ENCODE measurements at places on chromosomes 6 and 20. TPM values are rescaled to one million over a fixed set of nuclear protein-coding genes. Genes with fewer than 3 reads are reported as not detected.
A peak's percentile ranks its signal among the peaks of the same experiment; 100 is the strongest.

RGS17 gene
- total RNA-seq, result 2.4 TPM

SEC23B gene
- total RNA-seq, result 47.7 TPM

MAP3K5 gene
- total RNA-seq, result 7.3 TPM

SLC16A10 gene
- 20.0 TPM for total RNA-seq

OPRM1 gene
- total RNA-seq, result not detected

SNAI1 gene
- total RNA-seq, result 0.33 TPM

IL20RA gene
- total RNA-seq, result 2.6 TPM

- DNase-seq, result no peak
- H3K4me3 ChIP-seq, result no peak overlapping the region
- H3K27ac ChIP-seq, result no peak overlapping the region
- H3K27me3 ChIP-seq, result no peaks in the 10 kb centered on the region
- H3K4me1 ChIP-seq, result no peaks in the 10 kb centered on the region
These were observed 74.0 kb upstream of the XRN2 start for GRCh38 chr20:21229163-21229562.

DNA sequence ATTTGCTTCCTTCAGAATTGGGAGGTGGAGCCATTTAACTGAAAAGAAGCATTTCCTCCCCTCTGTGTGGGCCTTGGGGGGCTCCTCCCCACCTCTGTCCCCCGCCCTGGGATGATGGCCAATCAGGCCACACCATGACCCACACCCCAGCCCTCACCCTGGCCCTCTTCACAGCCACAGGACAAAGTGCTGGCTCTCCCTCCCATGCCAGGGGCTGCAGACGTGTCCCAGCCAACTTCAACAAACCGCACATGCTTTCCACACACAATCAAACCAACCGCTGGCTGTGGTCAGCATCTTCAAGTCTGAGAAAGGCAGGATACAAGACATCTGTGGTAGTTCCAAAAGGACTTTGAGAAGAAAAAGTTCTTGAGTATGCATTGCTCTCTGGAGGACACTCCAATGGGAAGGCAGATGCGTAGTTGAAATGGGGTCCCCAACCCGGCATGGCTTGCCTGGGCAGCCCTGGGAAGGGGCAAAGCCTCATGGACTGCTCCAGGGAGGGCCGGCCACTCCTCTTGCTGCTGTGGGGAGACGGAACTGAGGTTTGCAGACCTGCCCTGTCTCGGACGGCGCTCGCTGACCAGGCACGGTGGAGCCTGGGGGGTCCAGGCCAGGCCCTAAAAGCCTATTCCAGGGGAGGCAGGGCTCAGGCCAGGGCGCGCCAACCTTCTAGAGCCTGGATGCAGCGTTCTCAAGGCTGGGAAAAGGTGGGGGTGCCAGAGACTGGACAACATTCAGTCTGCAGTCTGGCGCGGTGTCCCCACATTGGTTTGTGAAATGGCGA, 12.2 kb downstream of the TTLL2 start:
- H3K4me3 ChIP-seq, result no peak overlapping the region
- H3K4me1 ChIP-seq, result peaks cover 7% of the 10 kb centered on the region
- no peak overlapping the region for H3K27ac ChIP-seq
- peaks cover 6% of the 10 kb centered on the region for H3K36me3 ChIP-seq
- DNase-seq, result no peak

- no peak overlapping the region for H3K4me3 ChIP-seq
- H3K27ac ChIP-seq, result no peak overlapping the region
- DNase-seq, result no peak
- no peaks in the 10 kb centered on the region for H3K27me3 ChIP-seq
These were observed 214.4 kb downstream of the ATXN1 start for GRCh38 chr6:16546861-16547260.

GRCh38 chr6:106568530-106568929, 60.8 kb downstream of the RTN4IP1 start:
- H3K27me3 ChIP-seq, result no peaks in the 10 kb centered on the region
- H3K4me3 ChIP-seq, result no peak overlapping the region
- no peak overlapping the region for H3K27ac ChIP-seq
- no peak for DNase-seq
- peaks cover 24% of the 10 kb centered on the region for H3K36me3 ChIP-seq
- H3K4me1 ChIP-seq, result no peaks in the 10 kb centered on the region

DNA sequence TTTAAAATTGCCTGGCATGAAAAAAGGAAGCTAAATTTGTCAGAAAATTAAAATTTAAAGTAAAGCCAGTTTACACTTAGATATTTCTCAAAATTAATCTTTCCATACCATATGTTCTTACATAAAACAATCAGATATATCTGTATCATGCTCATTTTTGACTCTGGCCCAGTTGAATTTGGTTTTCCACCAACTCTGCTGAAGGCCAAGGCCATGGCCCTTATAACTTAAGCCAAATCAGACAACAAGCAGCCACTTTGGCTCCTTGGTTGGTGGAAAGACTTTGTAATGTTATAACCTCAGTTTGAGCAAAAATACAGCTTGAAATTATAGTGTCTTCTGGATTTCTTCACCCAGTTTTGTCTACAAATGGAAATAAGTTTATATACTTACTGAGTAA, 97.3 kb downstream of the CENPW start:
- H3K27me3 ChIP-seq, result no peaks in the 10 kb centered on the region
- H3K27ac ChIP-seq, result no peak overlapping the region
- no peak overlapping the region for H3K4me3 ChIP-seq
- no peak for DNase-seq
- H3K36me3 ChIP-seq, result no peaks in the 10 kb centered on the region

- H3K4me3 ChIP-seq, result no peak overlapping the region
- no peaks in the 10 kb centered on the region for H3K4me1 ChIP-seq
- H3K27me3 ChIP-seq, result no peaks in the 10 kb centered on the region
- H3K27ac ChIP-seq, result no peak overlapping the region
These were observed 79.2 kb downstream of the STXBP5 start for GRCh38 chr6:147283460-147283859.

- DNase-seq, result no peak
- no peaks in the 10 kb centered on the region for H3K27me3 ChIP-seq
- no peak overlapping the region for H3K27ac ChIP-seq
- H3K4me3 ChIP-seq, result no peak overlapping the region
These were observed 29.3 kb downstream of the DNAJC5 start for GRCh38 chr20:63924241-63924640.

DNA sequence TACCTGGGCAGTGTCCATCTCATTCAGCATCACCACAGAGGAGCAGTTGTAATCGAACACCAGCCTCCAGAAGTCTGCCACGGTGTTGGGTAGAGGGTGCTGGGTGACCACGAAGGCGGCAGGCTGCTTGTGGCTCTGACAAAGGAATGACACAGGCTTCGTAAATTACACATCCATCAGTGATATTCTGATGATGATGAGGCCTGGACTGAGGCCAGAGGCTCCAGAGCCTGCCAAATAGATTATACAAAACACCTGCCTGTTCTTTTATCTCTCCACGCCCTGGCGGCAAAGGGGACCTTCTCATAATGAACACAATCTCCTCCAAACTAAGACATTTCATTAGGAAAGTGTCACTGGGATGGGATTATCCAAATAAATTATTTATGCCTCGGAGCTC, 480.2 kb upstream of the CHD6 start:
- H3K4me3 ChIP-seq, result no peak overlapping the region
- H3K27ac ChIP-seq, result no peak overlapping the region
- H3K27me3 ChIP-seq, result no peaks in the 10 kb centered on the region
- H3K36me3 ChIP-seq, result no peaks in the 10 kb centered on the region
- DNase-seq, result no peak

- no peaks in the 10 kb centered on the region for H3K27me3 ChIP-seq
- no peak overlapping the region for H3K27ac ChIP-seq
- DNase-seq, result no peak
- H3K4me1 ChIP-seq, result no peaks in the 10 kb centered on the region
These were observed 105.0 kb upstream of the FOXO3 start for GRCh38 chr6:108455688-108456087.

DNA sequence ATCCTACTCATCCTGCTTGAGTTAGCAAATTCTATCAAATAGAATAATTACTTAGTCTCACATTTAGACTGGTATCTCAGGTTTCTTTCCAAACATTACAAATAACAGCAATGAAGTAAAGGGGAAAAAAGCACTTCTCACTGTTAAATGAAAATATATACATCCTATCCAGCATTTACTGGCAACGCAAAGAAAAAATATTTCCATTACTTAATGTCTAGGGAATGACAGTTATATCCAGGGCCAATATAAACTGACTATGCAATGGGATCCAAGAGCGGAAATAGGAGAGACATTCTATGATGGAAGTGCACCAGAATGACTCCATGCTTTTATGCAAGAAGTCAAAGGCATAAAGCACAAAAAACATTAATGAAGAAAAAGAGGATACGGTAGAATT, 60.3 kb downstream of the ME1 start:
- no peak overlapping the region for H3K4me3 ChIP-seq
- H3K27me3 ChIP-seq, result no peaks in the 10 kb centered on the region
- H3K4me1 ChIP-seq, result no peaks in the 10 kb centered on the region
- H3K27ac ChIP-seq, result no peak overlapping the region

DNA sequence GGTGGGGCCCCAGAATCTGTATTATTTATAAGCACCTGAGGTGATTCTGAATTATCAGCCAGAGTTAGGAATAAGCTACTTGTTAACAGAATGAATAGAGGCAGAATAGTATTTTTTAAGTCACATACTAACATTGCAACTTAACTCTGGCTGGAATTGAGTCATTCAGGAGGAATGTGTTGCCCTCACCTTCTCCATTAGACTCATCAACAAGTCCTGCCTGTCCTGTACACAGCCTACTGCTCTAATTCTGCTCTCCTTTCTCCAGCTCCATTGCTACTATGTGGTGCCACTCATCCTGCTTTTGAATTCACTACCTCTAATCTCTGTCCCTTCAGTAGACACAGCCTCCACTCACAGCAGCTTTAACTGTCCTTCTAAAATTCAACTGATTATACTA, 669.4 kb downstream of the DHX35 start:
- no peaks in the 10 kb centered on the region for H3K4me1 ChIP-seq
- H3K4me3 ChIP-seq, result no peak overlapping the region
- H3K27me3 ChIP-seq, result no peaks in the 10 kb centered on the region
- H3K27ac ChIP-seq, result no peak overlapping the region
- H3K36me3 ChIP-seq, result no peaks in the 10 kb centered on the region

DNA sequence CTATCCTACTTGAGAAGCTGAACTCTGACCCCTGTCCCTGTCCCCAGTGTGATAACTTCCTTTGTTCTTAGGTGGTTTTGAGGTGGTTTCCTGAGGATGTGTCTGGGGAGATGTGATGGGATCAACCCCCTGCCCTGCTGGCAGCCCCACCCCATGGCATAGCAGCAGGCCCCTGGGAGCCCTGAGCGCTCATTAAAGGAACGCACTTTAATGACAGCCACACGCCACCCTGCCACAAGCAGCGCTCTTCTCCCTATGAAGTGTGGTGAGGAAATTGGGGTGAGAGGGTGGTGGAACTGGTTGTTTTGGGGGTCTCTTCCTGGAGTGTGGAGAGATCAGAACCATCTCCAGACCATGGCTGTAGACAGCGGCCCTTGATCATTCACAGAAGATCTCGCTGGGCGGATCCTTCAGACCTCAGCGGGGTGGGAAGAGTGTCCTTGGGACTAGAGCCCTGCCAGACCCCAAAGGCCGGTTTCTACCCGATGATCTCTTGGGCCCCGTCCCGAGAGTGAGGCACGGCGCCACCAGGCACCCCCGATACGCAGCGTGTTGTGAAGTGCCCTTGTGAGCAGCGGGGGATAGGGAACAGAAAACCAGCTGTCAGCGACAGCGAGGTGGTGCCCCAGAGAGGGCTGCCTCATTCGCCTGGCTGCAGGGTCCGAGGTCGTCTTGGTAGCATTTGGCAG, 45.4 kb downstream of the SYNJ2 start:
- H3K36me3 ChIP-seq, result peaks cover 2% of the 10 kb centered on the region
- H3K4me1 ChIP-seq, result peaks cover 29% of the 10 kb centered on the region
- H3K4me3 ChIP-seq, result peak overlapping the region; percentile 24
- no peak for DNase-seq
- peak overlapping the region; percentile 78 for H3K27ac ChIP-seq
- H3K27me3 ChIP-seq, result no peaks in the 10 kb centered on the region

- H3K27me3 ChIP-seq, result no peaks in the 10 kb centered on the region
- H3K27ac ChIP-seq, result no peak overlapping the region
- no peaks in the 10 kb centered on the region for H3K4me1 ChIP-seq
- no peak for DNase-seq
- no peaks in the 10 kb centered on the region for H3K36me3 ChIP-seq
These were observed 7.3 kb upstream of the PDYN start for GRCh38 chr20:2001119-2001518.

DNA sequence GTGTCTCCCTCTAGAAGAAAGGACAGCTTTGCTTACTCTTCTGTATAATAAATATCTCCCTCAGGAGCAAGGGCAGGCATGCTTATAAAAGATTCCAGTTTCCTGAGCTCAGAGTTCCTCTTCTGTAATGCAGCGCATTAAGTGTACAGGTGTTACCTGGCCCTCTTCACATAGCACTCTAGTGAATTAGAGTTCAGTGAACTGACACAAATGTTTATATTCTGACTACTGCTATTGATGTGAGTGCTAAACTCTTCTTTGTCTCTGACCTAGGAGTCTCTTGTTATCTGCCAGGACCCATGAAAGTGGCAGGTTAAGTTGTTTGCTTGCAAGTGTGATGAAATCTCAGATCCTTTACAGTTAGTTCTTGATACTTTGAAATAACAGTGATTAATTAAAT, 33.5 kb downstream of the CYB5R4 start:
- H3K4me1 ChIP-seq, result no peaks in the 10 kb centered on the region
- H3K4me3 ChIP-seq, result no peak overlapping the region
- no peaks in the 10 kb centered on the region for H3K36me3 ChIP-seq
- no peak for DNase-seq
- H3K27ac ChIP-seq, result no peak overlapping the region

GRCh38 chr6:141744194-141744925, 388.4 kb upstream of the GJE1 start:
- H3K27ac ChIP-seq, result no peak overlapping the region
- no peaks in the 10 kb centered on the region for H3K36me3 ChIP-seq
- DNase-seq, result no peak

- DNase-seq, result no peak
- H3K27me3 ChIP-seq, result no peaks in the 10 kb centered on the region
- H3K4me3 ChIP-seq, result no peak overlapping the region
- no peaks in the 10 kb centered on the region for H3K36me3 ChIP-seq
- H3K27ac ChIP-seq, result no peak overlapping the region
These were observed 7.9 kb upstream of the WFDC10A start for GRCh38 chr20:45621593-45621992.

DNA sequence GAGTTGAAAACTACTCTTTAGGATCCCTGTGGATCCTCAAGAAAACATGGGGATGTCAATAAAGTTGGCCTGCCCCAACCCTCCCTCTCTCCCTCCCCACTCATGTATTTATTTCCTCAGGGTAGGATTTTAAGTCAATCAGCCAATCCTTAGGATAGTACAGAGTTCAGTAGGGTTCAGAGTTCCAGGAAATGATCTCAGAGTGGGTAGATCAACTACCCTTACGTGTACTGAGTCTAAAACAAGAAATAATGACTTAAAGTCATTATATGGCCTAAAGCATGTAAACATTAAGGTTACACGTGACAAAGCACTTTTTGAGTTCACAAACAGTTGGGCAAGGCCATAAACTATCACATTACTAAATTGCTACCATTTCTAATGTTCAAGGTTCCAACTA, 47.2 kb upstream of the REV3L start:
- no peak for DNase-seq
- peaks cover 40% of the 10 kb centered on the region for H3K4me1 ChIP-seq
- no peaks in the 10 kb centered on the region for H3K36me3 ChIP-seq
- peak overlapping the region; percentile 57 for H3K27ac ChIP-seq
- H3K4me3 ChIP-seq, result no peak overlapping the region
- no peaks in the 10 kb centered on the region for H3K27me3 ChIP-seq

- H3K4me3 ChIP-seq, result no peak overlapping the region
- DNase-seq, result no peak
- H3K27me3 ChIP-seq, result no peaks in the 10 kb centered on the region
- H3K36me3 ChIP-seq, result no peaks in the 10 kb centered on the region
- peaks cover 5% of the 10 kb centered on the region for H3K4me1 ChIP-seq
These were observed 268.7 kb downstream of the PTPRK start for GRCh38 chr6:128251445-128252340.

All from thymus (tissue), 14 donors.